ENCODE measurements at places on chromosomes 7 and 10. TPM values are rescaled to one million over a fixed set of nuclear protein-coding genes. Genes with fewer than 3 reads are reported as not detected.

PAX4 gene
- polyA plus RNA-seq = not detected

LRRD1 gene
- not detected for polyA plus RNA-seq

DNA sequence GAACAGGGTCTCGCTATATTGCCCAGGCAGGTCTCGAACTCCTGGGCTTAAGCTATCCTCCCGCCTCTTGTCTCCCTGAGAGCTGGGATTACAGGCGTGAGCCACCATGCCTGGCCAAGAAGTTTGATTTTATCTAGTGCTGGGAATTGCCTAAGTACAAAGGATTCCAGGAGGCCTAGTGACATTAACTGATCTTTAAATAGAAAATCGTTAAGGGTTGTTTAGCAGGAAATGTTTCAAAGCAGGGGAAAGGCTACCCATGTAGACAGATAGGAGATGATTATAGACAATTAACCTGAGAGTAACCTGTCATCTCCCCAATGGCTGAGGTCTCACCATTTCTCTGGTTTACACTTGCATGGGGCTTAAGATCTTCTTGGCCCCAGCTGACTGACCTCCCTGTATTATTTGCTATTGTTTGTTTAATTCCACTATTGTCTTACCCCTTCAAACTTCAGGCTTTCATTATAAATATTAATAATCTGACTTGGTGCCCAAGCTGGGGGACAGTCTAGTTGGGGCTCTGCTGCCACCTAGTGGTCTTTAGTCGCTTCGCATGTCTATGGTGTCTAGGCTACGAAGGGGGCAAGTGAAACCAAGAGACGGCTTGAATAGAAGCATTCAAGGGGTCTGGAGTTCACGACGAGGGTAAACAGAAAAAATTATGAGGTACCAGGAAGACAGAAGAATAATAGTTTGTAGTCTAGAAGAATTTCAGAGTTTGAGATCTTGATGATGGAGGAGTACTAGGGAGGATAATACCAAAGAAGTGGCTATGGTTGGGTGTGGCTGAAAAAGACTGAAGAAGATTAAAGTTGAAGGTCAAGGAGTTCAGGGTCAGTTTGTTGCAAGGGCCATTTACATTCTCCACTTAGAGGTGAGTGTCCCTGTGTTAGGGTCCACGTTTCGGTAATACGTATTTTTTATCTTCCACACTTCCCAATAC is 40.4 kb upstream of the BPGM start:
- peak; percentile 45 for DNase-seq
- H3K27ac ChIP-seq = no peak overlapping the region
- H3K4me1 ChIP-seq = no peaks in the 10 kb centered on the region
- H3K27me3 ChIP-seq = no peaks in the 10 kb centered on the region
- H3K36me3 ChIP-seq = no peaks in the 10 kb centered on the region

THAP5 gene
- polyA plus RNA-seq = 29.0 TPM

C10orf62 gene
- not detected for polyA plus RNA-seq

GRCh38 chr7:142896151-142896550 is 10.6 kb upstream of the TRPV6 start:
- no peak for DNase-seq
- no peaks in the 10 kb centered on the region for H3K4me1 ChIP-seq
- no peaks in the 10 kb centered on the region for H3K36me3 ChIP-seq

GRCh38 chr7:35657125-35657524 is 37.8 kb downstream of the HERPUD2 start:
- no peak overlapping the region for H3K4me3 ChIP-seq
- peaks cover 49% of the 10 kb centered on the region for H3K4me1 ChIP-seq
- DNase-seq = no peak

NUDT13 gene
- 1.6 TPM for polyA plus RNA-seq

FZD1 gene
- not detected for polyA plus RNA-seq

All from CD4-positive, alpha-beta memory T cell (primary cell).